ENCODE measurements at places on chromosomes 12 and 14. TPM values are rescaled to one million over a fixed set of nuclear protein-coding genes. Genes with fewer than 3 reads are reported as not detected.

DNA sequence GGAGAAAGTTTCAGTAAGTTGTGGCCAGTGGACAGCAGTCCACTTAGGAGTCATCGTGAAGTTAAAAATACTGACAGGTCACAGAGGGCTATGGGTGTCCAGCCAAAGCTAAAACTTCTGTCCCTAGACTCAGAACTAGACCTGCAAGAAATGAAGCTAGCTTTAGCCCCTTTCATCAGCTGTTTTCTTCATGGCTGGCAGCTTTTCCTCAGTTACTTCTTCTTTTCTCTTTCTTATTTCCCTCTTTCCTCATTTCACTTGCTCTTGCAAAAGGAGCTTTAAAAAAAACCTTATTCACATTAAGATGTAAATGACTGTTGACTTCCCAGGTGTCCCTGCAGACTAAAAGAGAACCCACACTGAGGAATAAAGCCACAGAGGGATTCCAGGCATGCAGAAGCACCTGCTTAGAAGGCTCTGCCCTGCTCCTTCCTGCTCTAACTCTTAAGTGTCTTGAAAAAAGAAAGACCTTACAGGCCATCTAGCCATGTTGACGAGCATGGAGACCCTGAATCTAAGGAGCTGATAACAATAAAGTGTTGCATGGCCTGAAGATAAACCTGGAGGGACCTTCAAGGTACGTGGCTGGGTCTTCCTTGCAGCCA is 69.7 kb upstream of the CCND2 start:
- DNase-seq, result no peak
- no peaks in the 10 kb centered on the region for H3K36me3 ChIP-seq
- no peak overlapping the region for H3K27ac ChIP-seq
- H3K4me1 ChIP-seq, result no peaks in the 10 kb centered on the region
- H3K4me3 ChIP-seq, result no peak overlapping the region

DNA sequence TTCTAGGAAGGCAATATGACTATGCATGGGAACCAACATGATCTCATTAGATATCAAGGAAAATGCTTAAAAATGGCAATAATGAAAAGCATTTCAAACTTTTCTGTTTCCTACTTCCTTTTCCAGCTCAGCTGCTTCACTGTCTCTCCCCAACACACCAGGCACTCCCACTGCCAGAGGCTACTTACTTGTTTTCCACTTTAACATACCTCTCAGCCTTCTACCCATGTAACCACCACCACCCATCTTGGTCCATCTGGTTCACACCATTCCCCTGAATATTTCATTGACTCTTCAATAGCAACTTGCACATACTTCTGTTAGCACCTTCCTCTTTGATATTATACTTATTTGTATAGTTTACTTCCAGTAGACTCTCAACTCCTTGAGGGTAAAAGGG is 168.3 kb upstream of the NPAS3 start:
- H3K36me3 ChIP-seq, result no peaks in the 10 kb centered on the region
- H3K4me3 ChIP-seq, result no peak overlapping the region
- H3K27me3 ChIP-seq, result no peaks in the 10 kb centered on the region
- H3K4me1 ChIP-seq, result no peaks in the 10 kb centered on the region
- DNase-seq, result no peak
- H3K27ac ChIP-seq, result no peak overlapping the region

DNA sequence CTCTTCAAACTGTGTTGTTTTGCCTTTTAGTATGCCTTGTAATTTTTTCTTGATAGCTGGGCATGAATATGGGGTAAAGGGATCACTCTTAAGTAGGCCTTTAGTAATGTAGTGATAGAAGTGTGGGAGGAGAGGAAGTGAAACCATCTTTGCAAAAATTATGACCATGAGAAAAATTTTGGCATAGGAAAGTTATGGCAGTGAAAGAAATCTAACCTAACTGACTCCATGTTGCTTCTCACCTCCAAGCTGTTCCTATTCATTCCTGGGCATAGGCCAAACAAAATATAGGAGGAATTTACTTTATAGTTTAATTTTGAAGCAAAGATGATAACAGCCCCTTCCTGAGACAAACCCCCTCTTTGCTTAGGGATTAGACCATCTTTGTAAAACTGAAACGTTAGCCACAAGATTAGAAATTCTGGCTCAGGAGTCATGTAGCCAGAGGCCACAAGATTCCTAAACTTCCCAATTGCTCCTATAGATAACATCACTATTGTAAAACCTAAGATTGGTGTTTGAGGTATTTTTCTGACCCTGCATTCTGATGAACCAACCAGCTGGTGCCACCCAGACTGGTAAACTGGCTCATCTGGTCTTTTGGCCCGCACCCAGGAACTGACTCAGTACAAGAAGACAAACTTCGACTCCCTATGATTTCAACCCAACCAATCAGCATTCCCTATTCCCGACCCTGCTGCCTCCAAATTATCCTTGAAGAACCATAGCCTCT is 45.8 kb downstream of the CRADD start:
- H3K27ac ChIP-seq, result no peak overlapping the region
- H3K4me3 ChIP-seq, result no peak overlapping the region
- DNase-seq, result no peak
- H3K4me1 ChIP-seq, result no peaks in the 10 kb centered on the region
- no peaks in the 10 kb centered on the region for H3K36me3 ChIP-seq

GRCh38 chr12:130481392-130481879 is 143.7 kb downstream of the PIWIL1 start:
- H3K27me3 ChIP-seq, result no peaks in the 10 kb centered on the region
- H3K4me1 ChIP-seq, result no peaks in the 10 kb centered on the region
- H3K27ac ChIP-seq, result no peak overlapping the region
- no peak for DNase-seq
- no peak overlapping the region for H3K4me3 ChIP-seq

DNA sequence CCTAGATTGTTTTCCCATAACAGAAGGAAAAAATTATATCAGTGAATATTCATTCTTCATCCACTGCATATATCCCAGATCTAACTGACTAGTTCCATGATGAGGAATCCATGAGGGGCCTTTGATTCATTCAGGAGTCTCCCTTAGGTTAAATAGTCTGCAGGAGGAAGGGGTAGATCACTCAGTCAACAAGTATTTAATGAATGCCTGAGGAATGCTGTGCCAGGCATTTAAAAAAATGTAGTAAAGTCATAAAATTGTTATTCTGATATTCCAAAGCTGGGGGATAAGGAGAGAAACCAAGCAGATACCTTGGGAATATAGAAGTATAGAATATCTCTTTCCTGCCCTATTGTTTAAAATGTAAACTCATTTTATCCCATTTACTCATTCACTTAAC is 216.2 kb upstream of the CAND1 start:
- H3K27me3 ChIP-seq, result no peaks in the 10 kb centered on the region
- H3K4me3 ChIP-seq, result no peak overlapping the region
- DNase-seq, result no peak
- H3K36me3 ChIP-seq, result no peaks in the 10 kb centered on the region
- H3K4me1 ChIP-seq, result no peaks in the 10 kb centered on the region
- no peak overlapping the region for H3K27ac ChIP-seq

The FITM1 gene
- polyA plus RNA-seq, result 0.81 TPM
